ENCODE measurements at places on chromosomes 3 and 15.

- no peak for DNase-seq
These were observed 827 bp downstream of the WNT5A start for GRCh38 chr3:55486101-55486856.

DNA sequence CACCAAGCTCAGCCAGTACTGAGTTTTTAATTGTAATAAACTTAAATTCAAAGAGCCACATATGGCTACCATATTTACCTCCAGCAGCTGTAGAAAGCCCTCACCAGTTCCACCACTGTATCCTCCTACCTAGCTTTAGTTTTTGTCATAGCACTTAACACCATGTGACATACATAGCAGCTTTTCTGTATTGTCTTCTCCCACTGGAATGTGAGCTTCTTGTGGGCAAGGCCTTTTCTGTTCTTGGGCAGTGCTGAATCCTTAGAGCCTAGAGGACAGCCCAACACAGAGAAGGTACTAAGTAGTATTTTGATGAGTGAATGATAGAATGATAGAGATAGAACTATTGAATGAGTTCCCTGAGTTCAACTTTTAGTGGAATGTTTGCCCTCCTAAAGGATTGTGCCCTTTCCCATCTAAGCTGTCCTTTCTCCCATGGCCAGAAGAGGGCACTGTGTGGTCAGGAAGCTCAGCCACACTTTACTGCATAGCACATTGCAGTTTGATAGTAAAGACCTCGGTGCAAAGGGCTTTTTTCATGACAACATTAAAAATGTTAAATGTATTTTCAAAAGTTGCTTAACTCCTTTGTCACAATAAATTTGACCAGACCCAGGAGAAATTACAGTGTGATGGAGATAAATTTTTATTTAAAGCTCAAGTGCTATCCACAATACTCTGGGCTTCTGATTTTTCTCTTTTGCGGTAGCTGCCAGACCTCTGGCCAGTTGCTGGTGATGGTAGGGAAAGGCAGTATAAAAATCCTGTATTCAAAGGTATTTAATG is 115.8 kb downstream of the GHSR start:
- DNase-seq = peak; percentile 67

DNA sequence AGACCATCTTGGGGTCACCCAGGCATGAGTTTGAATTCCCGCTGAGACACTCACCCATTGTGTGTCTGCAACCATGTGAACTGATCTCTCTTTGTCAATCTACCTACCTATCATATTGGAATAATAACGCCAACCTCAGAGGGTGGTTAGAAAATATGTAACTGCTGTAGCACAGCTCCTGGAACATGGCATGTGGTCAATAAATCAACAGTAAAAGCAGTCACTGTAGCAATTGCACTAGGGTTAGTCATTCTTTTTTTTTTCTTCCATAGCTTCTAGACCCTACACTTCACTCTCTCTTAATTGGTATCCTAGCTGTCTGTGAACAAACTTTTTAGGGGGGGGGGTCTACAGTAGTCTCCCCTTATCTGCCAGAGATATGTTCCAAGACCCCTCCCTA is 64.2 kb upstream of the SLCO2A1 start:
- no peak for DNase-seq

GRCh38 chr3:131602011-131602779 is 99.4 kb upstream of the MRPL3 start:
- DNase-seq = no peak

DNA sequence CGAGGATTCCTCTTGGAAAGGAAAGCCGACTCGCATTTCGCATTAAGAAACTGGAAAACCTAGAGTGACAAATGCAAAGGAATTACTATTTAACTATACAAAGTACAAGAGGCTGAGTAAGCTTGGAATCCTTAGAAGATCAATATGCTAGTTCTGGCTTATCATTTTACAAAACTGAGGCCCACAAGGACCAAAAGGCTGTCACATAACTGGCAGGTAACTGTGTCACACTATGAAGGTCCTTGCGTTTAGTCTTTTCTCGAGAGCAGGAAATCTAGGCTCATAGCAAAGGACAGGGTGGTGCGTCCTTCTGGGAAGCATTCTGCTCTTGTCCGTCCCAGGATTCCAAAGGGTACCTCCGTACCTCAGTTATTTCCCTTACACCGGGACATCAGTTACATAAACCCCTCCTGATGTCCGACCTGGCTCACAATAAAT is 629 bp downstream of the RPL24 start:
- no peak for DNase-seq

- no peak for DNase-seq
These were observed 32.4 kb upstream of the SNX4 start for GRCh38 chr3:125552401-125552800.

DNA sequence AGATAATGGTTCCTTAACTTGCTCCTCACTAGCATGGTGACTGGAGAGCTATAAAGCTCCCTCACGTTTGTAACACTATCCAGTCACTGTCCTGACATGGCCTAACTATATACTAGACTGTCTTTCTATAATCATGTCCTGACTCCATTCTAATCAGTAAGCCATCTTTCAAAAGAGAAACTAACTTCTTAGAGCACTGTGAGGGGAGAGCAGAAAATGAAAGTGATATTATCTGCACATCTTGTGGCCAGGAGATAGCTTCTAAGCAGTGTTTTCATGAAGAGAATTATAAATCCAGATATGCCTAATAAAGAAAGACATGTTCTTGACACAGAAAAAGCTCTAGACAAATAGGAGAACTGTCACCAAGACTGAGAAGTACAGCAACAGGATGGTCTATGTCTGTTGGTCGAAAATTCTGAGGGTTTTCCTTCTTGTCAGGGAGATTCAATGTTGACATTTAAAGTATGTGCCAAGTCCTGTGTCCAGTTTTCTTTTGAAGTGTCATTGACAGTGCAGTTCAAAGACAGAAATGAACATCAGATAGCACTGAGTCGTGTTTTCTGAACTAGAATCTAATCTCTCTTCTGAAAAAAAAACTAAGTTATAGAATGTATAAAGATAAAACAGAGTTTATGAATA is 230.6 kb upstream of the PEX5L start:
- no peak for DNase-seq

DNA sequence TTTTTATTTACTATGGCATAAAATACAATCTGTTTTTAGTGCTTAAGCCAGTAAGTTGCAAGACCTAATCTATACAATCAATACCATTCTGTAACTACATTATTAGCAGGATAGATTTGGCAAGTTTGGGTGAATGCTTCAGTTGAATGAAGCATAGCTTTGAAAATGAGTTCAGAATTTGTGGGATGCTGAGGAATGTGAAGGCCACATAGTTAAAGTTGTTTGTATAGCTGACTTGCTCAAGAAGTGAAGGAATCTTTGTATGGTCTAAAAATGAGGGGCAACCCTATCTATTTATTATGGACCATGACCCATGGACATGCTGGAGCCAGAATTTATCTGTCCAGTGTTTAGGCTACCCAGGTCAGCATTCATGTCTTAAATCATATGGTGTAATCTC is 58.5 kb downstream of the CRYBG3 start:
- no peak for DNase-seq

- peak; percentile 33 for DNase-seq
These were observed 56.5 kb downstream of the DCLK3 start for GRCh38 chr3:36707623-36708409.

DNA sequence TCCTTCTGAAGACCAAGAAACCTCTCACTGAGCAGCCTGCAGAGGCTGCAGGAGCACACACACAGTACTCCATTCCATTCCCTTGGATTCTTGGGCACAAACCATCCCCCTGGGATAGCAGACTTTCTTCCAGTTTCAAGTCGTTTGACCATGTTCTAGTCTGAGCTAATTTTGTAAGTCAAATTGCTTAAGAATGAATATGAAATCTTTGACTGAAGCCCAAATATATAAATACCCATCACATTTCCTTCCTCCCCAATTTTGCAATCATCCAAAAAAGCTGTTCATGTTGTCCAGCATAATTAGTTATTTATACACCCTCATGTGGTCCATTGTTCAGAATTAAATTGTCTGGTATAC is 231.2 kb upstream of the TPRG1 start:
- no peak for DNase-seq

GRCh38 chr15:70289191-70289955 is 191.7 kb upstream of the TLE3 start:
- DNase-seq = no peak

- no peak for DNase-seq
These were observed 3.7 kb upstream of the PRKAR2A start for GRCh38 chr3:48851407-48851806.

DNA sequence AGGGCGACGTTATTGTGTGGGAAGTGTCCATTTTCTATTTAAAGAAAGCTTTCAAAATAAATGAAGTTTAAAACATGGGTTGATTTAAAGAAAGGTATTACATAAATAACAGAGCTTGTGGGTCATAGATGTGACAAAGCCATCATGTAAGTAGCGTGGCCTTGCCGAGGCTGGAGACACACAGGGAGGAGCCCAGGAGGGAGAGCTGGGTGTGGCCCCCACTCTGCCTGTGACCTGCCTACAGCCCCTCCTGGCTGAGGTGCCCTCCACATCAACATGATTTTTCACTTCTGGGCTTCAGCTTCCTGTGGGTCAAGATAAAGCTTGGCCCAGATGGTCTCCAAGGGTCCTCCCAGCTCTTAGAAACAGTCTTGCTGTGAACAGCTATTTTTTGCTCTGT is 12.5 kb upstream of the MGLL start:
- DNase-seq = no peak

DNA sequence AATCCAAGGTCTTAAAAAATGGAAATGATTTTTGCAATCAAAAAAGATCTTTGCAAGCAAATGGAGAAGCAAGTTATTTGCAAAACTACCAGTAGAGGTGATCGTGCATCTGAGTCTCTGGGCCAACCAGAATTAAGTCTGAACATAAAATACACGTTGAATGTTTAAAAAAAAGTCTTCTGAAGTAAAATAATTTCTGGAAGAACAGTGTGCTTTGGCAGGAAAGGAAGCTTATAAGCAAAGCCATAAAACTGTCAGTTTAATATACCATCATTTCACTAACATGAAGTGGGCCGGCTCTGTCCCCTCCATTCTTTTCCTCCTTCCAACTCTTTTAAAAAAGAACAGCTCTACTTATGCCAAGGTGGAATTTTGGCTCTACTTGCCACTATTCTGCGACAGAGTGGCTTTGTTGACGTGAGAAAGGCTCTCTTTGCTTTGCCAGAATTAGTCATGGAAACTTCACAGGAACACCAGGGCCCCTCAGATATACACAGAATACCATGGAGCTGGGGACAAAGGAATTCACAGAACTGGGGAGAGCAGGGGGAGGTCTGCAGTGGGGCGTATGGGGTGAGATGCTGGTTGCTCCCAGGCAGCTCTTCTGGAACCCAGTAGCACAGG is 29.8 kb downstream of the FSTL1 start:
- DNase-seq = no peak

- no peak for DNase-seq
These were observed 13.9 kb upstream of the SYNM start for GRCh38 chr15:99090938-99091337.

GRCh38 chr3:112776000-112776399 is 70.7 kb downstream of the CD200R1L start:
- DNase-seq = no peak

GRCh38 chr3:102525624-102526023 is 90.8 kb downstream of the ZPLD1 start:
- DNase-seq = no peak
